ENCODE measurements at places on chromosomes 12 and 14.

DNA sequence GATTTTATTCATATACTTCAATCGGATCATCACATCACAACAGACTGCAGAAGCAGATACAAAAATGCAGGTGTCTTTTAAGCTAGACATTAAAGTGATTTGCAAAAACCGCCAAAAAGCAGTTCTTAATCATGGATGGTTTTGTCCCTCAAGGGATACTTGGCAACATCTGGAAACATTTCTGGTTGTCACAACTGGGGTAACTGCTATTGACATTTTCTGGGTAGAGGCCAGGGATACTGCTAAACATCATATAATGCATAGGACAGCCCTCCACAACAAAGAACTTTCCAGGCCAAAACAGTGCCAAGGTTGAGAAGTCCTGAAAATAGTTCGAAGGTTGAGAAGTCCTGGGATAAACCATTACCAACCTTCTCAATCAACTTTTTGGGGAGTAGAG is 101.8 kb upstream of the BBS10 start:
- no peak overlapping the region for H3K27ac ChIP-seq
- DNase-seq, result no peak
- peaks cover 34% of the 10 kb centered on the region for H3K4me1 ChIP-seq
- H3K27me3 ChIP-seq, result no peaks in the 10 kb centered on the region
- peaks cover 34% of the 10 kb centered on the region for H3K36me3 ChIP-seq
- no peak overlapping the region for H3K4me3 ChIP-seq

GRCh38 chr12:130303781-130304180 is 33.9 kb upstream of the PIWIL1 start:
- no peaks in the 10 kb centered on the region for H3K36me3 ChIP-seq
- no peaks in the 10 kb centered on the region for H3K4me1 ChIP-seq
- no peaks in the 10 kb centered on the region for H3K27me3 ChIP-seq
- no peak for DNase-seq
- H3K4me3 ChIP-seq, result no peak overlapping the region
- H3K27ac ChIP-seq, result no peak overlapping the region

- no peak overlapping the region for H3K4me3 ChIP-seq
- peaks cover 8% of the 10 kb centered on the region for H3K27me3 ChIP-seq
- no peaks in the 10 kb centered on the region for H3K4me1 ChIP-seq
- no peaks in the 10 kb centered on the region for H3K36me3 ChIP-seq
Observed at GRCh38 chr12:5694759-5695409, 250.2 kb downstream of the ANO2 start.

DNA sequence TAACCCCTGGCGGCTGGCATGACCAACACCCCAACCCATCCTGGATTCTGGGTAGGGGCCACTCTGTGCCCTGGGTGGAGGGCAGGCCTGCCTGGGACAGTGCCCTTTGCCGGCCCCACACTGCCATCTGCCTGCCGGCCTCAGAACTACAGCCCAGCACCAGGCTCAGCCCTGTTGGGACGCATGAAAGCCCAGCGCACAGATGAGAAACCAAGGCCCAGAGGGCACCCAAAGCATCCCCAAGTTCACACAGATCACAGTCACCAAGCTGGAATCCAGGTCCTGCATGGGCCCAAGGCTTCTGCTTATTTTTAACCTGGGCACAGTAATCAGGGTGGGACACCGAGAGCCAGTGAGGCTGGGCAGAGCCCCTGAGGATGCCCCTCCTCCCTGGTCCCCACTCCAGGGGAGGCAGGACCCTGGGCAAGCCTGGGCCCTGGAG is 26.2 kb downstream of the RFLNA start:
- peak; percentile 80 for DNase-seq
- no peak overlapping the region for H3K27ac ChIP-seq
- no peak overlapping the region for H3K4me3 ChIP-seq
- peaks cover 2% of the 10 kb centered on the region for H3K4me1 ChIP-seq
- H3K36me3 ChIP-seq, result peaks cover 19% of the 10 kb centered on the region

DNA sequence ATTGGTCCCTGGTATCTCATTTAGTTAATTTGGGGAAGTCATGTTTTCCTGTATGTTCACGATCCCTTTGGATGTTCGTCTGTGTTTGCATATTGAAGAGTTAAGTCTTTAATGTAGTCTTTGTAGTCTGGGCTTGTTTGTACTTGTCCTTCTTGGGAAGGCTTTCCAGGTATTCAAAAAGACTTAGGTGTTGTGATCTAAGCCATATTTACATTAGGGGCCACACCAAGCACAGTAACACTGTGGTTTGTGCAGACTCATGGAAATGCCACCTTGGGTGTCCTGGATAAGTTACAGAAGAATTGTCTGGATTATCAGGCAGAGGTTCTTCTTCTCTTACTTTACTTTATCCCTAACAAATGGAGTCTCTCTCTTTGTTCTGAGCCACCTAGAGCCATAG is 380.3 kb downstream of the CCER1 start:
- no peak overlapping the region for H3K27ac ChIP-seq
- no peak for DNase-seq
- H3K4me1 ChIP-seq, result no peaks in the 10 kb centered on the region

DNA sequence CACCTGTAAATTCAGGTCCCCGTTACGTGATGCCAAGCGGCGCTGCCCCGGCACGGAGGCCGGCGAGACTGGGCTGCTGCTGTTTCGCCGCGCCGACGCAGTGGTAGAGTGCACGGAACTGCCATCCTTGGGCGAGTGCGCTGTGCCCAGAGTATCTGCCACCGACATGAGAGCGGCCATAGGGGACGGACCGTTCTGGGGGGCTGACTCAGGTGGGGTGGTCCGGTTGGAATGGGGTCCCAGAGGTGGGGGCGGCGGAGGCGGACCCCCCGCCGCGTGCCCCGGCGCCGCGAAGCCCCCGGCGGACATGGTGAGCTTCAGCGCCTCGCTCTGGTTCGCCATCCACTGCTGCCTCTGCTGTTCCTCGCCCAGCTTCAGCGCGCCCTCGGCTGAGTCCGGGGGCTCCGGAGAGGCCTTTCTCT is 2.8 kb downstream of the IRF2BPL start:
- H3K4me3 ChIP-seq, result peak overlapping the region; percentile 81
- peaks cover 2% of the 10 kb centered on the region for H3K27me3 ChIP-seq

DNA sequence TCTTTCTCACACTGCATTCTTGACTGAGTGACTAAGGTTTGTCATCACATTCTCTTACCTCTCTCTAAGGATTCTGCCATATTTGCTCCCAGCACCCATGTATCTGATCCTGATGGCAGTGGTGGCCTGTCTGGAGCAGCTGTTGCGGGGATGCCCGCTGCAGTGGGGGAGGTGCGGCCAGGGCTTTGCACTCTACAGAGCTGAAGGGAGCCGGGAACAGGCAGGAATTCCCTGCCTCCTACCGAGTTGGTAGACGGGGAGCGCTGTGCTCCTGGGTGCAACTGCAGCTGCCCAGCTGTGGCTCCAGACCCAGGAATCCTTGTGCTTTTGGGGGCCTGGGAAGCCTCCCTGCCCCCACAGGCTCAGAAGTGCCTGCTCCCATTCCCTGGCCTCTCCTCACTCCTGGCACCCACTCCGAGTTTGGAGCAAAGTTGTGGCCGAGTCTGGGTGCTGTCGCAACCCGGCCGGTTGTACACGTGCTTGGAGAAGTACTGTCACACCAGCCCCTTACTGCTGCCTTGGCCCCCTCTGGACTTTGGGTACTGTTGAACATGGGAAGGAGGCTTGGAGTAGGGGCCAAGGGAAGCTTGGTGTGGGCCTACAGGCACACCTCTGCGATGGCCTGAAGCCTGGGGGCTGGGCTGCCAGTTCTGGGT is 106.9 kb upstream of the OR4E1 start:
- no peak for DNase-seq
- H3K4me3 ChIP-seq, result no peak overlapping the region
- H3K27me3 ChIP-seq, result peaks cover 24% of the 10 kb centered on the region
- H3K27ac ChIP-seq, result no peak overlapping the region

- H3K4me3 ChIP-seq, result no peak overlapping the region
- H3K4me1 ChIP-seq, result peaks cover 2% of the 10 kb centered on the region
- H3K36me3 ChIP-seq, result no peaks in the 10 kb centered on the region
- DNase-seq, result no peak
Observed at GRCh38 chr12:52322069-52322468, 871 bp upstream of the KRT83 start.

- no peak overlapping the region for H3K27ac ChIP-seq
- DNase-seq, result no peak
- H3K4me3 ChIP-seq, result no peak overlapping the region
- H3K36me3 ChIP-seq, result no peaks in the 10 kb centered on the region
Observed at GRCh38 chr12:34294137-34294536, 271.8 kb downstream of the ALG10 start.

DNA sequence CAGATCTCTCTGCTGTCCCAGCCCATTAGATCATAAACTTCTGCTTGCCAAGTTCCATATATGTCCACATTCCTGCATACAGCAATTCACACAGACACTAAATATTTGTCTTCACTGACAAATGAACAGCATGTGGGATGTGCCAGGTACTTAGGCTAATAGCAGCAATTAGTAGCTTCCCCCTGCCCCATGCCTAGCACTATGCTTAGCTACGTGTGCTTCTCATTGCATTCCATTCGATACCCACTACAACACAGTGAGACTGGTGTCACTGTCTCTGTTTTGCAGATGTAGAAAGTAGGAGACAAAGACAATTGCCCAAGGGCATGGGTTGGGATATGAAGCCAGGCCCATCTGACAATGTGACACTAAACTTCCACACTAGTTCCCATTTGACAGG is 308.4 kb downstream of the BCL11B start:
- no peak overlapping the region for H3K27ac ChIP-seq
- peaks cover 33% of the 10 kb centered on the region for H3K4me1 ChIP-seq
- no peaks in the 10 kb centered on the region for H3K27me3 ChIP-seq
- H3K36me3 ChIP-seq, result no peaks in the 10 kb centered on the region
- no peak overlapping the region for H3K4me3 ChIP-seq

GRCh38 chr14:82414853-82415539 is 881.3 kb upstream of the SEL1L start:
- H3K4me1 ChIP-seq, result no peaks in the 10 kb centered on the region
- H3K36me3 ChIP-seq, result no peaks in the 10 kb centered on the region
- no peak for DNase-seq
- no peak overlapping the region for H3K27ac ChIP-seq
- H3K27me3 ChIP-seq, result no peaks in the 10 kb centered on the region

DNA sequence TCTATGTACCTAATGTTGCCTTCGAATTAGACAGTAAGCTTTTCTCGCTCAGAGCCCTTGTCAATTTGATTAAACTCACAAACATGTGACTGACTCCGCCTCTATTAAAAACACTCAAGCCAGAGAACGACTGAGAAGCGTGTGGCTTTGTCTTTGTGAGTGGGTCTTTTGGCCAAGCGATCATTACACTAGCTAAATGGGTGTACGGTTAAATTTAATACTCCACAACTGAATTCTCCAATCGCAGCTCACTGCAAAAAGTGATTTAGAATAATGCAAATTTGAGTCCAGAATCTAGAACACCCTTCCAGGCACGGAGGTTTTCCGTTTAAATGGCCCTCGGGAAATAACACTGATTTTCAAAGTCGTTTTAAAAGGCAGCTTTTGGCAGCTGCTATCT is 253.7 kb downstream of the EFCAB11 start:
- peaks cover 51% of the 10 kb centered on the region for H3K4me1 ChIP-seq
- no peak for DNase-seq
- H3K27me3 ChIP-seq, result no peaks in the 10 kb centered on the region

GRCh38 chr14:91008759-91009409 is 51.6 kb downstream of the RPS6KA5 start:
- DNase-seq, result no peak
- H3K4me1 ChIP-seq, result peaks cover 41% of the 10 kb centered on the region
- no peaks in the 10 kb centered on the region for H3K27me3 ChIP-seq
- H3K4me3 ChIP-seq, result no peak overlapping the region
- no peaks in the 10 kb centered on the region for H3K36me3 ChIP-seq

- H3K36me3 ChIP-seq, result peaks cover 3% of the 10 kb centered on the region
- peak overlapping the region; percentile 15 for H3K4me3 ChIP-seq
- no peaks in the 10 kb centered on the region for H3K27me3 ChIP-seq
- DNase-seq, result no peak
- H3K4me1 ChIP-seq, result peaks cover 70% of the 10 kb centered on the region
- H3K27ac ChIP-seq, result peak overlapping the region; percentile 83
Observed at GRCh38 chr12:89947437-89948270, 239.0 kb upstream of the ATP2B1 start.

- H3K27ac ChIP-seq, result no peak overlapping the region
- peaks cover 3% of the 10 kb centered on the region for H3K36me3 ChIP-seq
- peaks cover 4% of the 10 kb centered on the region for H3K4me1 ChIP-seq
Observed at GRCh38 chr14:100393906-100394732, 71.0 kb downstream of the SLC25A47 start.

DNA sequence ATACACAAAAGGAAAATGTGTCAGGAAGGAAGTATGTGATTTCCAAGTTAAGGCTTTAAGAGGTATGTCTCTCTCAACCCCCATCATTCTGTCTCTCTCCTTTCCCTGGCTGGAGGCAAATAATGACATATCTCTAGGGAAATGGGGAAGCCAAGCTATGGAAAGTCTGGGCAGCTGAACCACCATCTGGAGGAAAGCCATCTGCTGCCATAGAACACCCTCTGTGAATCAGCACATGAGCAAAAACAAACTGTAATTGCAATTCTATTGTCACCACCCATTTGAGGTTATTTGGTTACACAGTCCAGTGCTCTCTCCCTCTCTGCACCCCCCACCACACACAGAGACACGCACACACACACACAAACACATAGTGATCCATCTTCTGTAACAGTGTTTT is 766.2 kb downstream of the FLRT2 start:
- no peak overlapping the region for H3K4me3 ChIP-seq
- no peaks in the 10 kb centered on the region for H3K36me3 ChIP-seq
- no peaks in the 10 kb centered on the region for H3K4me1 ChIP-seq

GRCh38 chr14:53327716-53328115 is 174.6 kb upstream of the DDHD1 start:
- no peak overlapping the region for H3K4me3 ChIP-seq
- DNase-seq, result no peak
- H3K36me3 ChIP-seq, result no peaks in the 10 kb centered on the region
- no peaks in the 10 kb centered on the region for H3K27me3 ChIP-seq
- H3K4me1 ChIP-seq, result peaks cover 11% of the 10 kb centered on the region

DNA sequence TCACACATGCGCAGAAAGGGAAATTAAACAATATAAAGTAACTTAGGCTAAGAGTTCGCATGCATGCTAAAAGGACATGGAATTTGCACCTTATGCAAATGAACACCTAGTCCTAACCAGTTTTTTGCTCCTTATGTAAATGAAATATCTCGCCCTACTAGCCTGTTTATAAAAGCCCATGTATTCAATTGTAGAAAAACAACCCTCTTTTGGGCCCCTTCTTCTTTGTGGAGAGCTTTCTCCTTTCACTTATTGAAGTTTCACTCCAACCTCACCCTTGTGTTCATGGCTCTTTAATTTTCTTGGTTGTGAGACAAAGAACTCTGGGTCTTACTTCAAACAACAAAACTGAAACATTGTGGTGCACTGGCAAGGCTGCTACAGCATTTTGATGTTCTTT is 333.4 kb upstream of the ATXN7L3B start:
- no peak overlapping the region for H3K27ac ChIP-seq
- no peaks in the 10 kb centered on the region for H3K27me3 ChIP-seq
- no peaks in the 10 kb centered on the region for H3K36me3 ChIP-seq
- DNase-seq, result no peak
- no peak overlapping the region for H3K4me3 ChIP-seq

DNA sequence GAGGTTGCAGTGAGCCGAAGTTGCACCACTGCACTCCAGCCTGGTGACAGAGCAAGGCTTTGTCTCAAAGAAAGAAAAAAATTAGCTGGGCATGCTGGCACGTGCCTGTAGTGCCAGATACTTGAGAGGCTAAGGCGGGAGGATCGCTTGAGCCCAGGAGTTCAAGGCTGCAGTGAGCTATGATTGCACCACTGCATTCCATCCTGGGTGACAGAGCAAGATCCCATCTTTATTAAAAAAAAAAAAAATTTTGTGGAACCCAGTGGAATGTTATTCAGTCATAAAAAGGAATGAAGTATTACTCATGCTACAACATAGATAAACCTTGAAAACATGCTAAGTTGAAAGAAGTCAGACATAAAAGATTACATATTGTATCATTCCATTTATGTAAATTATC is 8.3 kb upstream of the ERBB3 start:
- no peaks in the 10 kb centered on the region for H3K27me3 ChIP-seq
- DNase-seq, result no peak
- no peaks in the 10 kb centered on the region for H3K36me3 ChIP-seq
- H3K27ac ChIP-seq, result no peak overlapping the region
- H3K4me3 ChIP-seq, result no peak overlapping the region
- peaks cover 4% of the 10 kb centered on the region for H3K4me1 ChIP-seq

Data from activated naive CD8-positive, alpha-beta T cell treated with anti-CD3 and anti-CD28 coated beads, Interleukin-2, amount 50 U/mL, for 24 hours (primary cell).